ENCODE measurements at places on chromosomes 5 and 9. TPM values are rescaled to one million over a fixed set of nuclear protein-coding genes. Genes with fewer than 3 reads are reported as not detected.

DNA sequence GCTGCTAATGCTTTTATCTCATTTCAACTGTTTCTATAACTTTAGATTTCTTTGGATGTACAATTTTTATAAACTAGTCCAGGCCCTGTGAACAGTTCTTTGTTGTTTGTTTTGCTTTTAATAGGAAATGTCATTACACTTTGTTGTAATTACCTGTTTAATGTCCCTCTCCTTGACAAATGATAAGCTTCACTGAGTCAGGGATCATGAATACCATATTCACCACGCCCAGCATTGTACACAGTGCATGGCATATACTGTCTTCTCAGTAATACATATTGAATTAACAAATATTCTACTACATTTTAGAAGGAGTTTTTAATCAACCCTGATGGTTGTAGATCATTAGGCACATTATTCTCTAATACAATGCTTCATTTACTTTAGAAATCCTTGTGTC is 1105.0 kb downstream of the MAT2B start:
- DNase-seq = no peak

DNA sequence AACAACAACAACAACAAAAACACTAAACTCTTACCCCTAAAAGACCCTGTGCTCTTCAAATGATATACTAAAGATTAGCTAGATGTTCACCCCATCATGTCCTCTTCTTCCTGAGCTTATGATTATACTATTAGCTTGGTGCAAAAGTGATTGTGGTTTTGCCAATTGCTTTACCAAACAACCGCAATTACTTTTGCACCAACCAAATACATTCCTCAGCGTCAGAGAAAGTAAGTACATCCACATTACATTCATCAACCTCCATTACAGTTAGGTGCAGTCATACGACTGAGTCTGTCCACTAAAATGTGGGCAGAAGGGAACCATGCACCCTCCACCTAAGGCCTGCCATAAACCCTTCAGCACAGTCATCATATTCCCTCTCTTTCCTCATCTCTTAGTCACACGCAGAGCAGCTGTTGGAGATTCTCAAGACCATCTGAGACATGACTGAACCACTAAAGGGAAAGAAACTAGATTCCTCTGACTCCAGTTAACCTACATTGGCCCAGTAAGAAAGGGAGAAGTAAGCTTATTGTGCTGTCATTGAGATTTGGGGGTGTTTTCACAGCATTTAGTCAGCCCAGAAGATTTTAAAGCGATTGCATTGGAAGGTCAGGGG is 181.6 kb upstream of the TLE4 start:
- DNase-seq = no peak

DNA sequence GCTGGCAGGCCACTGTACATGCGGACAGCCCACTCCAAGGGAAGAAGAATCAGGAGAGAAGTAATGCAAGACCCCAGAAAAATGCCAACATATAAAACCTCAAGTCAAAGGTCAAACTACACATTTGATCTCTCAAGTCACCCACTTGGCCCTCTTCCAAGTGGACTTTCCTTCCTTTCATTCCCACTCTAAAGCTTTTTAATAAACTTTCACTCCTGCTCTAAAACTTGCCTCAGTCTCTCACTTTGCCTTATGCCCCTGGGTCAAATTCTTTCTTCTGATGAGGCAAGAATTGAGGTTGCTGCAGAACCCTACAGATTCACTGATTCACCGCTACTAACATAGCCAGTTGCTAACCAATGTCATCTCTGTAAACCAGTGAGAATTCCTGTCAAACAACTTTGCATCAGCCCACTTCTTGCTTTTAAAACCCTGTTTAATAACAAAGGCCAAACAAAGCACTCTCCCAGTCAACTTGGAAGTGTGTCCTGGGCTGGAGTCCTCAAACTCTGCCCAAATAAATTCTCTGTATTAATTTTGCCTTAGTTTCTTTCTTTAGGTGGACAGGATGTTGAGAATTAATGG is 6.9 kb upstream of the ATP6V1G1 start:
- DNase-seq = no peak

DNA sequence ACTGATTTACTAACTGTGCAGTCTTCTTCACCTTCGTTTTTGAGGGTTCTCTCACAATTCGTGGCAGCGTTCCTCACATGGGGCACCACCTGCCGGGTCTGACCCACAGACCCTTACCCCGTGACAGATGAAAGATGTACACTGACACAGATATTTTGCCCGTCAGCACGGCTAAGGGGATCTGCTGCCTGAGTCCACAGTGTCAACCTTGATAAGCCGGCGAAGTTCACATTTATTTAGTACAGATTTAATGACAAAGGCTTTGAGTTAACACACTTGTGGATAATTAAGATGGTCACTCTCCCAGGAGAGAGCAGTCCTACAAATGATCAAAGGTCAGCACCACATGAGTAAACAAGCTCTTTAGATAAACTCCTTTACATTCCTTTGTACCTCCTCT is 15.9 kb upstream of the TEX10 start:
- DNase-seq = no peak

DNA sequence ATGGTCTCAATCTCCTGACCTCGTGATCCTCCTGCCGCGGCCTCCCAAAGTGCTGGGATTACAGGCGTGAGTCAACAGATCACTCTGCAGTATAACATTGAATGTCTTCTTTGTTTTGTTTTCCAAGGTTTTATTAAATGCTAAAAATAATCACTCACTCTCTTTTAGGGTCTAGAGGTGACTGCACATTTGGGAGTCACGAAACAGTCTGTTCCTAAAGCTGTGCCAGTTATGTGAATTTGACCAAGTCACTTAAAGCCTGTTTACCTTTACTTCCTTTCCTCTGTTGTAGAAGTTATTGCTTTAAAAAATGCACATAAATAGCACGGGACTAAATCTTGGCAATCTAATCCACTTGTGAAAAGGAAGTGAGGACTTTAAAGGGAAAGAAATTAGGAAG is 304.9 kb upstream of the PTGER4 start:
- DNase-seq = no peak

DNA sequence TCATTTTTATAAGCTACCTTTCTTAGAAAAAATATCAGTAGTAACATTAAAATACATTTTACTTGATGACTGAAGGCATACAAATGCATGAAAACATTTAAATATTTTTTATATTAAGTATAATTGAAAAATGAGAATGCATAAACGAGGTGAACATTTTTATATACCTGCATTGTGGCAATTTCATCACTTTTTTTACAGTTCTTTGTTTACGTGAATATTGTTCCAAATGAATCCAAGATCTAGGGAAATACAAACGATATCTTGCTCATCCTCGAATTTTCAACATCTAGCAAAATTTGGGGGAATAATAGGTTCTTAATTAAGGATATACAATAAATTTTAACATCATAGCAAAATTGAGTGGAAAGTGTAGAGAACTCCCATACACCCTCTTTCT is 45.5 kb upstream of the ALDH1A1 start:
- DNase-seq = no peak

DNA sequence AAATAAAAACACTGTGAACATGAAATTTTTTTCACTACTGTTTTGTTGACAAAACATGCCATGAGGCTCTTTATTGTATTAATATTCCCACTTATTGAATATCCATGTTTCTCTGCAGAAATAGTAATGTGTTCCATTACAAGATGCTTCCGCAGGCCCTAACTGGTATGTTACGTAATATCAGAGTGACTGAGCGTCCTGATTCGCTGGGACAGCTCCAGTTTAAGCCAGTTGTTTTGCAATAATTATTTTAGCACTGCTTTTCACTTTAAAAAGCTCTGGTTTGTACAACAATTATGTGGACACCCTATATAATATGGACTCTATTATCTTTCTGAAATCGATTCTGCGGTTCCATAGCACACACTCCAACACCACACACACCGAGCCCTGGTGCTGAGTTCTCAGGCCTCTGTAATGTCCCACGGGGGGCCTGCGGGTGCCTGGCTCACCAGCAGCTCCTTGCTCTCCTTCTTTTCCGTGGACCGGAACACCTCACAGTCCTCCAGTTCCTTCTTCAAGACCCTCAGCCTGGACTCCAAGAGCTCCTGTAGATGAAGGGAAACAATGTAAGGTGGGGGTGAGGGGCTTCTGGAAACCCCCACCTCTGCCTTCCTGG is 1.8 kb downstream of the TRIM7 start:
- DNase-seq = no peak

DNA sequence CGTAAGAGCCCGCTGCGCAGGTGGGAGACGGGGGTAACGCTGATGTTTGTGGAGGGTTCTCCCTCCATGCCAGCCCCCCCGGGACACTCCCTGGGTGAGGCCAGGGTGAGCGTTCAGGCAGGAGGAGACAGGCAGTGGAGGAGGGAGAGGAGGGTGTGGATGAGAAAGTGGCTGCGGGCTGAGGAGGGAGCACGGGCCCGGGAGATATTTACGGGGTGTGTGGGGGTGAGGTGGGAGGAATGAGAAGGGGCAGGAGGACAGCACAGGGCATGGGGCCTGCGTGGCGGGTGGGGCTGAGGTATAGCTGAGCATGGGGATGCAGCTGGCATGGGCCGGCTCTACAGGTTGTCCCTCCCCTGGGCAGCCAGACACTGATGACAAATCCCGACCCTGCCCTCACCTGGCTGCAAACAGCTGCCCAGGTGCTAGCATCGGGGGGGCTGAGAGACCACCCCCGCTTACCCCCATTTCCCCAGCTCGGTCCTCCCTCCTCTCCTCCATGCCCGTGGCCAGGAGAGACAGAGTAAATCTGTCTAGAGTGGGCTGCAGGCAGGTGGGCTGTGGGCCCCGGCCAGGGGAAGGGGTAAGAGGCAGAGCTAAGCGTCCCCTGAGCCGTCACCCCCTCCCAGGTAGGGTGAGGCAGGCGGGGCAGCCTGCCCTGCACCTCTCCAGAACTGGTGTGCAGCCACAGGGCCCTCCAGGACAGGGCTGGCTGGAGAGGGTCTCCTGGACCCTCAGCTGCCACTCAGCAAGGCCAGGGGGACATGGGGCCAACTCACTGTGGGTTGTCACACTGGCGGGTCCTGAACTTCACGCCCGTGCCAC is 79.2 kb downstream of the ZNF354C start:
- DNase-seq = no peak

DNA sequence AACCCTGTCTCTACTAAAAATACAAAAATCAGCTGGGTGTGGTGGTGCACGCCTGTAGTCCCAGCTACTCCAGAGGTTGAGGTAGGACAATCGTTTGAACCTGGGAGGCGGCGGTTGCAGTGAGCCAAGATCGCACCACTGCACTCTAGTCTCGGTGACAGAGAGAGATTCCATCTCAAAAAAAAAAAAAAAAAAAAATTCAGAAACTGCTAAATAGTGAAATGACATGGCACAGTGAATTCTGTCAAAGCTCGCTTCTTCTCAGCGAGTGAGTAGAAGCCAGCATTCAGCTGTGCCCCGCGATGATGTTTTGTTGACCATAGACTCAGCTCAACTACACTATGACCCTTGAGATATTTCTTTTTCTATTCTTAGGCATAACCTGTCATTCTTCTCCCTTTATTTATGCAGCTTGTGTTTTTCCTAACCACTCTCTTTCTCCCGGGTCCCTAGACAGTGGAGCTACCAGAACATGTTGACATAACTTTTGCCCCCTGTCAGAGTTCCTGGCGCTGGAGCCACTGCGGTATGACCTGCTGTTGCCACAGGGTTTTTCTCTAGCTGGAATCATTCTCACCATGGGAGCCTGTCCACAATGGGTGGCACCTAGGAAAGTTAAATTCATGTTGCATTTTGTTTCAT is 13.5 kb upstream of the IQGAP2 start:
- DNase-seq = no peak

DNA sequence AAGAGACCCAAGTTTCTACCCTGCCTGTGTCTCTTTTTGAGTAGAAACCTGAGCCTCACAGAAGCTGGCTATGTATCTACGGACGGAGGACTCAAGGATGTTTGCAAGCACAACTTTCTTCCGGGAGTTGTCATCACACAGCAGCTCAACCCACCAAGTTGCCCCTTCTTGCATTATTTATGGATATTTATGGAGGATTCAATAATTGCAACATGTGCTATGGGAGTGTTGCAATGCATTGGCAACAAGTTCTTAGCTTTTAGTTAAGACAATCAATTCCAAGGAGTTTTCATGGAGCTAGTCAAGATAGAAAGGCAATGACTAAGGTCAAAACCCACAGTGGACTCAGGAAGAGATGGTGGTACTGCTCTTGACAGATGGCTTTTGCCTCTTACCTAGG is 336.9 kb downstream of the ENC1 start:
- no peak for DNase-seq

DNA sequence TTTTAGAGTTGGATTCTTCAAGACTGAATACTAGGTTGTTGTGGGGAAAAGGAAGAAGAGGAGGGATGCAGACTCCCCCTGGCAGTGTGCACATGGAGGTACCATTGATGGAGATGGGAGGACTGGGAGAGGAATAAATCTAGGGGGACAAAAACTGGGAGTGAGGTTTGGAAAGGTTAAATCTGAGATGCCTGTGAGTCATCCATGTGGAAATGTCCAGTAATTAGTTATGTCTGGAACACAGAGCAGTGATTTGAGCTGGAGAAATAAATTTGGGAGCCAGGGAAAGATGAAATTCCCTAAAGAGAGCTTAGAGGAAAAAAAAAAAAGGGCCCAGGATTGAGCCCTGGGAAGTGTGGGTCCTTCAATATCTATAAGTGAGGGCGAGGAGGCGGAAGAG is 8.0 kb upstream of the CCIN start:
- no peak for DNase-seq

DNA sequence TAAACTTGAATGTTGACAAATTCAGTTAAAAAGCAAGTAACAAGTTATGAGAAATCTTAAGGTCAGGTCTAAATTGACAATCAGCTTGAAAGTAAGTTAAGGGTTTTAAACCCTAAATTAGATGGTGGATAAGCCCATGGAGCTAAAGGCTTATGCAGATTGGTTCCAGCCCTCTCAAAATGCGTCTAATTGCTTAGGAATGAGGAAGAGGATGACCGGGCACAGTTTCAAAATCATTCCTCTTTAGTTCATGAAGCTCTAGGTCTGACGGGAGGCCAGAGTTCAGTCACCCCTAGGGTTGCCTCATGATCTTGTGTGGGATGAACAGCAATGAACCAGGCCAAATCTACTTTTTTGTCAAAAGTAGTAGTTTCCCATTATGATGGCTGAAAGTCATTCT is 75.4 kb downstream of the SLC38A9 start:
- DNase-seq = no peak

- DNase-seq = peak; percentile 31
Observed at GRCh38 chr9:10366171-10366779, 246.5 kb downstream of the PTPRD start.

GRCh38 chr9:70574151-70574837 is 159.8 kb upstream of the KLF9 start:
- DNase-seq = no peak

DNA sequence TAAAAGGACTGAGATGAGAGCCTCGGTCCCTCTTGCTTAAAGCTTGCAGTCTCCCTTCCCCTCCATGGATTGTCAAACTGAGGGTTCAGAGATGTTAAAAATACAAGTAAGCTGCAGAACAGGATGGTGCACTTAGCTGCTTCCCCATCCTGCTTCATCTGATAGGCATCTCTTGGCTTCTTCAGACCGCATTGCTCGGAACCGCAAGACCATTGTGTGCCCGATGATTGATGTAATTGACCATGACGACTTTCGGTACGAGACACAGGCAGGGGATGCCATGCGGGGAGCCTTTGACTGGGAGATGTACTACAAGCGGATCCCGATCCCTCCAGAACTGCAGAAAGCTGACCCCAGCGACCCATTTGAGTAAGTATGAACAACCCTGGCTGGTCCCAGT is 65.5 kb upstream of the SAP30L start:
- DNase-seq = no peak

- no peak for DNase-seq
Observed at GRCh38 chr5:131671409-131671808, 36.4 kb upstream of the RAPGEF6 start.

Gene GABRA1
- polyA plus RNA-seq = 0.15 TPM

Gene OMD
- 2.4 TPM for polyA plus RNA-seq

Gene ANKRD18A
- 3.0 TPM for polyA plus RNA-seq

Gene ARSB
- 22.6 TPM for polyA plus RNA-seq

Gene TMEM171
- 4.9 TPM for polyA plus RNA-seq

Gene FAXDC2
- polyA plus RNA-seq = 38.2 TPM

Gene BAAT
- polyA plus RNA-seq = 0.15 TPM

All from right renal pelvis (tissue), 4 donors.